ENCODE measurements at places on chromosomes 3 and 15.
A peak's percentile ranks its signal among the peaks of the same experiment; 100 is the strongest.

GRCh38 chr3:11613319-11613718 is 30.4 kb downstream of the VGLL4 start:
- no peak for DNase-seq

GRCh38 chr15:71559616-71560015 is 250.7 kb upstream of the NR2E3 start:
- no peak for DNase-seq

DNA sequence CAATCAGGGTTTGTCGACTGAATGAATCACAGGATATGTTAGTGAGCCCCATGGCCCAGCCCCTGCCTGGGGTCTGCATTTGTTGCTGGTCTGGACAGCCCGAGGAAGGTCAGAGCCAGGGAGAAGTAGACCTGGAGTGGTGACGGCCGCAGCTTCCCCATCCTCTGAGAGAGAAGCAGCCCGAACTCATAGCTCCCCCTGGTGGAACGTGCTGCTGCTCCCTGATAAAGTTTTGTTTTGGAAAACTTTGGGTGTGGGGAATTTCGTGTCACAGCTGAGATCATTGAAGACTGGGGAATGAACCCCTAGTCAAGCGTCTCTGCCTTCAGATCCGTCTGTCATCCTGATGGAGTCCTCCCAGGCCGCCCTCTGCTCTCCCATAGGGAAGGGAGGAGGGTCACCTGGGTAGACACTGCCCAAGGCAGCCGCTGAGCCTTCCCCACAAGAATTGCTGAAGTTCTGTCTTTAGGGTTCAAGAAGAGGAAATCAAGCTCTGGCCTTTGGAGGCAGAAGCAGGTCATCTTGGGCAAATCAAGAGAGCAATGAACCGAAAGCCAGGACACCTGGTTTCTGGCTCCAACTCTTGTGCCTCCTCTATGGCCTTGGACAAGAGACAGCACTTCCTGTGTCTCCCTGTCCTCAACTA is 60.5 kb downstream of the GLDN start:
- DNase-seq = no peak

DNA sequence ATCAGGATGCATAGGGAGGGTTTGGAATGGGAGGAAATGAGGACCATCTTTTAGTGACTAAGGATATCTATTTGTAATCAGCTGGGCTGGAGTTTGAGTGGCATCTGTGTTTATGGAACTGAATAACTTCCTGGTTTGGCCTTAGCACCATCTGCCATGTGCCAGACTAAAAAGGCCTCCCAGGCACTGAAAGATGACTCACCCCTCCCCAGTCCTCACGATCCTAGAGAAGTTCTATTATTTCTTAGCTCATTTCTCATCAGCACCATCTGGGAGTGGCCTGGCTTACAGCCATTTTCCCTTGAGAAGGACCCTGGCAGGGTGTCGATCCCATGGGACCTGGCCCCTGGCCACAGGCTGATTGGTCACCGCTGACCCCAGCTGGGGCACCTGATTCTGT is 23.9 kb upstream of the CTXND1 start:
- DNase-seq = no peak

DNA sequence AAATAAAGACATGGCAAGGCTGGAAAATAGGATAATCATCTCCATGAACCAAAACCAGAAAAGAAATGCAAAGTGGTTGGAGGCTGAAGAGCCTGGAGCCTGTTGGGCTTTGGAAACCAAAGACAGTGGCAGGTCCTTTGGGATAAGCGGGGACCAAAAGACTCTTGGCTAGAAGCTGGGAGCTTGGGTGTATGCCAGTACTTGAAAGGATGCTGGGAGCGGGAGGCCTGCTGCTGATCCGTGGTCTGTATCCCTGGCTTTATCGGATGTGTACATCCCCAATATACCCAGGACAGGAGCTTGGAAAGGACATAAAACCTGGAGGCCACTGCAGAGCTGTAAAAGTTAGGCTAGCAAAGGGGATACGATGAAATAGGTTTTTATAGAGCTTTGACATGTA is 1.3 kb upstream of the CHRNB4 start:
- no peak for DNase-seq

DNA sequence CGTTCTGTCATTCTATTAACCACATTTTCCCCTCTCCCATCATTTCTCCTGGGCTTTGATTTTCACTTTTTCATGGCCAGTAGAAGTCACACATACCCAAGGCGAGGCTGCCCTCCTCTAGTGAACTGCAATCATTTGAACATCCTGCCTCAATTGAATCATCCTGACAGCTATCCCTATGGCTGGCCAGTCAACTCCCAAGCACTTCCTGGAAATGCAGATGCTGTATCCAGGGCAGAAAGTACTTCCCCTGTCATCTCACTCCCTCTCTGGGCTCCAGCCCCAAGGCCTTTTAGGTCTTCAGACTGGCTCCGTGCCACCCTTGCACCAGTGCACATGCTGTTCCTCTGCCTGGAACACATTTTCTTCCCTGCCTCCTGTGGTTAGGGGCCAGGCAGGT is 738.3 kb upstream of the CFAP20DC start:
- no peak for DNase-seq

DNA sequence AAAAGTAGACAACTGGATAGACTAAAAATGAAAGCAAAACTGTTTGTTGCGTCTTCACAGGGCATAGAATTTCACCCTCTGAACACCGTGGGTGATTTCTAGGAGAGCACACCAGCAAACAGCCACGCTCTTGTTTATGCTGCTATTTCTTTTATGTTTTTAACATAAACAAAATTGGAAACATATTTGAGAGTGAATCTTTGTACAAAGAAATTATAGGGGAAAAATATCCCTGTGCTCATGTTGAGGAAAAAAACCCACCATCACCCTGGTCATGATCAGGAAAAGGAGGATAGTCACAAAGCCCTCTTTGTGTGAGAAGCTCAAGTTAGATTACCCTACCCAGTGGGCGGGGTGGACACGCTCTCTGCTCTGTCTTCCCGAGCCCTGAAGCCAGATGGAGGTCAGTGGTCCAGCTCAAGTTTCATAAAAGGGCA is 313.3 kb downstream of the SATB1 start:
- DNase-seq = no peak

DNA sequence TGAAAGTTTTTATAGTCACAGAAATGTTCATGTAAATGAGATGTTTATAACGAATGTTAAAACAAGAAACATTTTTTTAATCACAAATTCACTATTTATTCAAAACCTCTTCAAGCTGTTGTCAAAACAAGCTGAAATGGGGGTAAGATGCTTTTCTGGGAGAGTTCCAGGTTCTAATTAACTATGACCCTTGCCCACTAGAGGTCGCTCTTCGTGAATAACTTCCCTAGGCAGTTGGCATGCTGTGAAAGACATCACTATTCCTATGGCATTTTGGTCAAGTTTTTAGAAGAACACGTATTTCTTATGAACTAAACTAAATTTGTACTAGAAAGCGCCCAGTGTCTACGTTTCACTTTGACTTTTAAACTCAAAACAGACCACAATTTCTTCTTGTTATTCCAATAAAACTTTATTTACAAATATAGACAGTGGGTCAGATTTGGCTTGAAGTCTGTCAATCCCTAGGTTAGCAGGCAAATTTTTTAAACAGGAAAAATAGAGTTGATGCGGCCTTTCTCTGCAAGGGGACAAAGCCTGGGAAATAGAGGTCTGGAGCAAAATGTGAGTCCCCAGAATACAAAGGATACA is 62.8 kb upstream of the CMTM8 start:
- peak; percentile 59 for DNase-seq

- peak; percentile 36 for DNase-seq
Measured at GRCh38 chr15:25674913-25675312, 188.2 kb downstream of the ATP10A start.

GRCh38 chr3:39980058-39980457 is 170.6 kb downstream of the MYRIP start:
- no peak for DNase-seq

DNA sequence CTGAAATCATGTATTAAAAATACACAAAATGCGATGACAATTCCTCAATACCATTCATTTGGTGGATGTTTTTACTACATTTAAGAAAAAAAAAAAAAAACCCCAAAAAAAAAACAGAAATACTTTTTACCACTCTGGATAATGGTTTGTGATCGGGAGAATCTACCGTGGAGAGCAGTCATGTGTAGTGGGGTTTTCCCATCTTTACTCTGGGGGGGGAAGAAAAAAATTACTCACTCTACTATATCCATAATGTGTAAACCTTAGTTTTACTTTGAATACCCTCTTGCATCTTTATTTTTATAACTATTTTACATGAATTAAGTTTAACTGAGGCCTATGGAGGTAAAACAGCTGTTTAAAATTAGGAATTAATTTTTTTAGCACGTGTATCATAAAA is 83.3 kb downstream of the ANKRD28 start:
- no peak for DNase-seq

GRCh38 chr15:91122296-91122695 is 22.2 kb downstream of the SV2B start:
- no peak for DNase-seq

DNA sequence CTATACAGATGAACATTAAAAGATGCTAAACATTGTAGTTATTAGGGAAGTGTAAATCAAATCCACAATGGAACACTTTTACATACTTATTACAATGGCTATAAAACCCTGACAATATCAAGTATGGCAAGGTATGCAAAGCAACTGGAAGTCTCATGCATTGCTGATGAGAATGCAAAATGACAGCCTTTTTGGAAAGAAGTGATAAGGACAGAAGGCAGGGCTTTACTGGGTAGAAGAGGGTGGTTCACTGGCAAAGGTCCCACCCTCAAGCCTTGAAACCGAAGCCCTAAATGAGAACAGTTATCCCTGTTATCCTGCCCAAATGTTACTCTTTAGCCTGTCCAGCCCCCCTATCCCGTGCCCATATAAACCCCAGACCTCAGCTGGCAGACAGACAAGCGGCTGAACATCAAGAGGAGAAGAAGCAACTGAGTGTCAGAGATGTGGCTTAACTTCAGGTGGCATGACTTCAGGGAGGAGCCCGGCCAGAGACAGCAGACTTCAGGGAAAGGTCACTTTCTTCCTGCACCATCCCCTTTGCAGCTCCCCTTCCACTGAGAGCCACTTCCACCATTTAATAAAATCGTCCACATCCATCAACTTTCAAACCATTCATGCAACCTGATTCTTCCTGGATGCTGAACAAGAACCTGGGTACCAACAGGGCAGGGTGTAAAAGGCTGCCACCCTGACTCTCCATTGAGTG is 732 bp upstream of the GCSAM start:
- DNase-seq = no peak

DNA sequence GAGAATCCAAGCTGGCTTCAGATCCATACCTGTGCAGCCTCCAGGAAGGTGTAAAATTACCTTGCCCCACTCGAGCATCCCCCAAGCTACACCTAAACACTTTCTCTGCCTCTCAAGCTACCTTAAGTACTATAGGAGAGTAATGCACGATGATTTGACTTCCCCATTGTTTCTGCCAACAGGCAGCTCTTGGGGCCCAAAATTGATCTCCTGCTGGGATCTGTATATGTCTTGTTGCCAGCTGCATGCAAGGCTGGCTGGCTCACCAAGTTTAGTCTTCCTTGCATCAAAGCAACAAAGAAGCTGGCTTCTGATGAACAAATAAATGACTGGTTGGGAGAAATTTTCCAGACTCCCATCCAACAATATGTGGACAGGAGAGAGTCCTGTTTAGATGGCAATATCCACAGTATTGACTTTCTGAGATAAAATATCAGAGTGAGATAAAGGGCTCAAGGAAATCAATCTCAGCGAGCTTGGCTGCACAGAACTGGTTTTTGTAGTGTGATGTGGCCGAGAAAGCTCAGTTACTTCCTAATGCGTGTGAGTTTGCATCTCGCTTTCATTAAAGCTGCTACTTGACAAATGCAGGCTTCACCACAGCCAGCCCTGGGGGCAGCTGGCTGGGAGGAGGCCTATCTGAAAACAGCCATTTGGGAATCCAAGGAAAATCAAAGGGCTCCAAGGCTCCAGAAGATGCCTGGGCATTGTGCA is 140.7 kb downstream of the MINAR1 start:
- DNase-seq = no peak

DNA sequence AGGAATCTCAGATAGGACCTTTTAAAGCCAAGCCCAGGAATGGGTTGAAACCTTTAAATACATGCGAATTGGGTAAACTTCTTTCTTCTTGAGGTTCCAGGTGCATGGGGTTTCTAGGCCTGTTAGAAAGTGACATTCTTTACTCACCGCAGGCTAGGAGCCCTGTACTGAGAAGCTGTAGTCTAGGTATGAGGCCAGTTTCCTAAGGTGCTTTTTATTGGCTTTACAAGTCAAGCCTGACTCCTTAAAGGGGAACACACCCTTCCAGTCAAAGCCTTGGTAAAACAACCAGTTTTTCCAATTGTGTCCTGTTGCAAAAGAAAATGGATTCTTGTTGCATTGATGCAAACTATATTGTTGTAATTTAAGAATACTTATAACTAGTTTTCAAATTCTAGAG is 76.1 kb upstream of the ATP11B start:
- DNase-seq = no peak

DNA sequence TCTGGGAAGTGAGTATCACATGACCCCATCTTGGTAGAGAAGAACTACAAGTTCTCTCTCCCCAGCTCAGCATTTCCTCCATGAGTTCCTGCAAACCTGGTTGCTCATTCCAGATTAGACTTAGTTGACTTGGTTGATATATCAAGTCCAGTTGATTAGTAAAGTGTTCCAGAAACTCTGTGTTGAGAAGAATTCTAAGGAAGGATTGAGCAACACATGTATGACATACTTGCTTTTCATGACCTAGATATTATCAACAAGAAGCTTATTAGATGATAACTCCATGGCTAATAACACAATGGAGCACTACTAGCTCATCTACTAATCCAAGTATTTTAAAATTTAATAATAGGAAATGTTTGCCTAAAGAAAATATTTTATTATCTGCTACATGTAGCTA is 6.4 kb upstream of the EID1 start:
- DNase-seq = no peak

DNA sequence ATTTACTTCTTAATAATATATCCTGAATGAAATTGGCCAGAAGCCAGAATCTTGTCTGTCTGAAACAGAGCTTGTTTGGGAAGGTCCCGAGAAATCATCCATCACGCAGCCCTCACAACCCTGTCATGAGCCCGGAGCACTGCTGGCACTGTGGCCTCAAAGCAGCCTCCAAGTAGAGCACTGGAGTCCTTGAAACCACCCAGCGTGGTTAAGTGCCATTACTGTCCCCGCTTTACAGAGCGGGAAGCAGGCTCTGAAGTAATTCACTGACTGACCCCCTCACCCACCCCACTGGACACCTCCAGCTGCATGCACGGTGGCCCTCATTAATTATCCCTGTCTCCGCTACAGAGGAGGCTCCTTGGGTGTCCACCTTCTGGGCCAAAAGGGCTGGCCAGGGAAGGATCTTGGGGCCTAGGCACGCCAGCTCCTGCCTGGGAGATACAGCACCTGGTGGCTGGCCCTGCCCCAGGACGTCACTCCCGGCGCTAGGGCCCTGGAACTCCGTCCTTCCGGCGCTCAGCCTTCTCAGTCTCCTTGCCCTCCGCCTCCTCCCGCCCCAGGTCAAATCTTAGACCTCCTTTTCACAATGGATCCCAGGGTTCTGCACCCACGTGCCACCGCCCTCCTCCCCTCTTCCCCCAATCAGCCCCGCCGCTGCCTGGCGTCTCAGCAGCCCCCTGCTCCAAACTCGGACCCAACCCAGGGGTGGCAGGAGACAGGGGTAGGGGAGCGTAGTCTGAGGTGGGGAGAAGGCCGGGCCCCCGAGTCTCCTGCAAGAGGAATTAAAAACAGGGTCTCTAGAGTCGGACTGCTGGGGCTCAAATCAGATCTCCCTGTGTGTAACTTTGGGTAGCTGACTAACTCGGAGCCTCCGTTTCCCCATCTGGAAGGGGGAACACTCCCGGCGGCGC is 1.1 kb downstream of the TKT start:
- peak; percentile 53 for DNase-seq

Data from pons (tissue), 1 donor.